ENCODE measurements at places on chromosomes 16 and 17.
A peak's percentile ranks its signal among the peaks of the same experiment; 100 is the strongest.

- DNase-seq: no peak
Measured at GRCh38 chr16:86446279-86446678, 64.0 kb upstream of the FOXF1 start.

DNA sequence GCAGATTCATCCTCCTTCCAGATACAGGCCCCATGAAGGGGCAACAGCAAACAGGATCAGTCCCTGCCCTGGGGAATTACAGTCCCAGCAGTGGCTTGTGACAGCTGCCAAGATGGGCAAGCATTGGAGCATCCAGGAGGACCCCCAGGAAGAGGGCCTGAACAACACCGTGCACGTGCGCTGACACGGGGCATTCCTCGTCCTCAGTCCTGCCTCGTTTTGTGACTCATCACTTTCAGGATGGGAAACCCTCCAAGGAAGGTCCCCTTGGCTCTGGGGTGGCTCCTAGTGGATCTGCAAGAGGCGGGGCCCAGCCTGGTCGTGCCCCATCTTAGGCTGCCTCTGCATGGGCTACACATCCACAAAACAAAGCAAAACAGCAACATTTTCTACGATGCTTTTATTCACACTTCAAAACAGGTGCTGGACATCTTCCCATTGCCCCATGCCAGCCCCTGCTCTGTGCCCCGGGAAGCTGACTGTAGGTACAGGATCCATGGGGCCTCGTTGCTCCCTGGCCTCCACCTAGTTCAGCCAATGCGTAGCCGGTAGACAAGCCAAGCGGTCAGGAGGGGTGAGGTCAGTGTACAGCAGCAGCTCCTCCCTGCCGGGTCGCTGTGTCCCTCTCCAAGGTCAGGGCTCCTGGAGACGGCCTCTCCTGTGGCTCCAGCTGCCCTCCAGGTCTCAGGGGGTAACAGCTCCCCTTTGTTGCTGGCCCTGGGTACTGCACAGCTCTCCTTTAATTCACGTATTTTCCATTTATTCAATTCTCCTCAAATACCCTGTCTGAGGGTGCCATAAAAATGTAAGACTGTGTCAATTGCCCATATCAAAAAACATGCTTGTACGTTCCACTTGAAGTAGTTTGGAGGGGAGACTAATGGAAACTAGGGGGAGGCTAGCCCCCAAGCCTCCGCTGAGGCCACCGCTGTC lies 32.2 kb downstream of the ACTG1 start:
- peak; percentile 72 for DNase-seq

DNA sequence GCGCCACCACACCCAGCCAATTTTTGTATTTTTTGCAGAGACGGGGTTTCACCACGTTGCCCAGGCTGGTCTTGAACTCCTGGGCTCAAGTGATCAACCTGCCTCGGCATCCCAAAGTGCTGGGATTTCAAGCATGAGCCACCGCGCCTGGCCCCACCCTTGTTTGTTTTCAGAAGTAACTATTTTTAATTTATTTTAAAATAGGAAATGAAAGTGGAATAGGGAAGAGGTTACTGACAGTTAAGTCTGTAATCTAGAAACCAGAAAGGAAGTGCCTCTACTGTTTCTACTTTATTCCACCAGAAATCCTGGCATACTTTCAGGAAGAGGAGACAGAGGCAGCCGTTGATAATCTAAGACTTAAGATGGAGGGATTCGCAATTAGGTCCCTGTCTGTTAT lies 225.6 kb downstream of the TANC2 start:
- DNase-seq: no peak

DNA sequence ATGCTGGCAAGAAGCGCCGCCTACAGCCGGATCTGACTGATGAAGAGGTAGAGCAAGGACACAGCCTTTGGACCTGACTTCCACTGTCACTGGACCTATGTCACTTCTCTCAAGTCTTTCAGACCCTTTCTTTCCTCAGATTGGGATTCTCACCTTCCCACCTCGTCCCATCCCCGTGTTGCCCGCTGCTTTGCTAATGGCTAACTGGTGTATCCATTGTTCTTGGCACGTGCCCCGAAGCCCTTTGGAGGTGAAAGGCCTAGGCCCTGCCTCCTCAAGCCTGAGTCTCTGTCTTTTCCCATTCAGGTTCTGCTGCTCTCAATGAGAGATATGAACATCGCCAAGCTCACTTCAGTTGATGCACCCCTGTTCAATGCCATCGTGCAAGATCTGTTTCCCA lies 53.3 kb upstream of the KDM6B start:
- DNase-seq: no peak

GRCh38 chr17:61806081-61806828 lies 57.1 kb downstream of the BRIP1 start:
- DNase-seq: no peak

- peak; percentile 42 for DNase-seq
Measured at GRCh38 chr17:75845058-75845711, 981 bp upstream of the UNC13D start.

- DNase-seq: no peak
Measured at GRCh38 chr17:82104797-82105416, 6.9 kb upstream of the FASN start.

- no peak for DNase-seq
Measured at GRCh38 chr16:87186446-87186845, 130.7 kb downstream of the C16orf95 start.

DNA sequence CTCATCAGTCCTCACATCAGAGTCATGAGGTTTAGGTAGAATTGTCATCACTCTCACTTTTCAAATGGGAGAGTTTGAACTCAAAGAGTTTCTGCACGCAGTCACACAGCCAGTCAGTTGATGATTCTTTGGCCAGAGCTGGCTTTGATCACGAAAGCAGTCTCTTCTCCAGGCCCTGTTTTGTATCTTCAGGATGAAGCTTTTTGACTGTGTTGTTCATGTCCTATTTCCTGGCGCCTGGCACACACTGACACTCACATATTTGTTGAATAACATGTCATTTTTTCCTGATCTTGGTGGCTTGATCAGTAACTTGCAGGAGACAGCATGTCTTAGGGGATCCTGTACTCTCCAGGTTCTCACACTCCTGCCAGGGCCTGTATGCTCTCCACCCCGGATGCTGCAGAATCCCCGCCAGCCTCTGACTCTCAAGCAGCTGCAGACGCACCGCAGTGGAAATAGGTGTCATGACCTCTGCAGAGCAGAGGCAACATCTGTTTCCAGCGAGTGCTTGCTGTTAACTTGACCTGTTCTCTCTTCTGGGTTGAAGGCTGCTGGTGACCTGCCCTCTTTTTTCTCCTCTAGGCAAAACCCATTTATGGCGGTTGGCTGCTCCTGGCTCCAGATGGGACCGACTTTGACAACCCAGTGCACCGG lies 33.0 kb downstream of the MPRIP start:
- no peak for DNase-seq

DNA sequence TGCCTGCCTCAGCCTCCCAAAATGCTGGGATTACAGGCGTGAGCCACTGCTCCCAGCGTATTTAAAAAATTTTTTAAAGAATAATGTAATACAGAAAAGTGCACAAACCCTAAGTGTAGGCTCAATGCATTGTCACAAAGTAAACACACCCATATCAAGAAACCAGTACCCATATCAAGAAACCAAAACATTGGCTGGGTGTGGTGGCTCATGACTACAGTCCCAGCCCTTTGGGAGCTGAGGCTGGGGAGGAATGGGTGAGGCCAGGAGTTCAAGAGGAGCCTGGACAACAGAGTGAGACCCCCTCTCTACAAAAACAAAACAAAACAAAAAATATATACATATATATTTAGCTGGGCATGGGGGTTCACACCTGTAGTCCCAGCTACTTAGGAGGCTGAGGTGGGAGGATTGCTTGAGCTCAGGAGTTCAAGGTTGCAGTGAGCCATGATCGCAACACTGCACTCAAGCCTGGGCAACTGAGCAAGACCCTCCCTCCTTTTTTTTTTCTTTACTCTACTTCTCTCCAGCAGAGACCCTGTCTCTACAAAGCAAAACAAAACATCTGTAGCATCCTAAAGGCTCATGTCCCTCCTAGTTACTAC lies 9.3 kb upstream of the PRR14 start:
- no peak for DNase-seq

- DNase-seq: no peak
Measured at GRCh38 chr17:21542070-21542469, 150.3 kb upstream of the KCNJ18 start.

DNA sequence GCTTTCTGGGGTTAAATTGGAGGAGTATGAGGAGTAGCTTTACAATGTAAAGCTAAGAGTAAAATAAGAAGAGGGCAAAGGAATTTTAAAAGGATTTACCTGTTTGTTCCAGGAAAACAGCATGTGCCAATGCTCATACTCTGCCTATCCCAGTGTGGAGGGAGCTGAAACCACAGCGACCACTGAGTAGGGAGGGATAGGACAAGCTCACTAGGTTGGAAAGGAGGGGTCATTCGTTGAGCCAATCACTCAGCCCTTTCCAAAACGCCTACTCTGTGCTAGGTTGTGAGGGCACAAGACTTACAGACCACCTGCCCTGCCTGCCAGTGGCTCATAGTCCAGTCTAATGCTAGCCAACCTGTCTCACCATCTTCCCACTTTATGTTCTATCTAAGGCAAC lies 1.1 kb upstream of the DNAJC7 start:
- no peak for DNase-seq

DNA sequence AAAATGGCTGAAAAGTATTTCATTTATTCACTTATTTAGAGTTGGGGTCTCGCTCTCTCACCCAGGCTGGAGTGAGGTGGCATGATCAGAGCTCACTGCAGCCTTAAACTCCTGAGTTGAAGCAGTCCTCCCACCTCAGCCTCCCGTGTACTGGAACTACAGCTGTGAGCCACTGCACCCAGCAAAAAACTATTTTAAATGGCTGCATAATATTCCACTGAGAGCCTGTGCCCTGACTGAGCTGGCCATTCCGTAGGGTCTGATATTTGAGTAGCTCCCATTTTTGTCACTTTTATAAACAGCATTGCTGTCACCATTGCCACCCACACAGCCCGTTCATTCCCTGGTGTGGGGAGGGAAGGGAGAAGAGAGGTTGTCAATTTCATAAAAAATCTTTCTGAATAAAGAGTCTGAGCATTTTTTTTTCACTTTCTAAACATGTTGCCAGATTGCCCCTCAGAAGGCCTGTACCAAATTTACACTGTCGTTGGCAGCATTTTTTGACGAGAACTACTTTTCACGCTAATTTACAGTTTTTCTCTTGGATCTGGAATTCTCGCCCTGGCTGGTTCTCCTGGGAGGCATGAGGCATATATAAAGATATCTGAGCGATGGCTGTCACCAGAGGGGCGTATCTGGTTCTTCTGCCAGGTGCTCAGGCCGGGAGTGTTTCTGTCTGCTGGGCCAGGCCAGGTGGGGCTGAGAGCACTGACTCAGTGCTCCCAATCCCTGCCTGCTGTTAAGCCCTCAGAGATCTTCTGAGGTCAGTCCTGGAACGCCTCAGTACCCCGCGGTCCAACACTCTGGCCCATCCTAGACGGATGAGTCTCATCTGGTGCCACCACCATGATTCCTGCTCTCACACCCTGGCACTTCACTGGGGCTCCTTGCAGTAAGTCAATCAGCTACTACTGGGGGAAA lies 7.2 kb upstream of the KIFC3 start:
- DNase-seq: no peak

DNA sequence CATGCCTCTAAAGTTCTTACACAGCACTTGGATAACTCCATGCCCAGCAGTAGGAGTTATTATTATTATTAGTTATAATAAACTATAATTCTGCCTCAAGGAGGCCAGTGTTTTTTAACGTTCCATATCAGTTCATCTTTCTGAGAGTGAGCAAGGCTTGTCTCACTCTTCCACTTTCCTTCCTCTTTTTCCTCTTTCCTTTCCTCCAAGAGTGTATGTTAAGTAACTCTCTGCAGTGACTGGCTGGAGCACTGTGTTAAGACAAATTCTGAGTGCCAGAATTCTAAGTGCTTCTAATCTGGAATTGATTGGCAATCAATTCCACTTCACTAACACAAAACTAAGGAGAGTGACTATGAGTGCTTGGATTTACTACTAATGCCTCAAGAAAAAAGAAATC lies 16.4 kb downstream of the CLEC19A start:
- DNase-seq: no peak

- DNase-seq: no peak
Measured at GRCh38 chr16:52066962-52067361, 480.0 kb downstream of the TOX3 start.

DNA sequence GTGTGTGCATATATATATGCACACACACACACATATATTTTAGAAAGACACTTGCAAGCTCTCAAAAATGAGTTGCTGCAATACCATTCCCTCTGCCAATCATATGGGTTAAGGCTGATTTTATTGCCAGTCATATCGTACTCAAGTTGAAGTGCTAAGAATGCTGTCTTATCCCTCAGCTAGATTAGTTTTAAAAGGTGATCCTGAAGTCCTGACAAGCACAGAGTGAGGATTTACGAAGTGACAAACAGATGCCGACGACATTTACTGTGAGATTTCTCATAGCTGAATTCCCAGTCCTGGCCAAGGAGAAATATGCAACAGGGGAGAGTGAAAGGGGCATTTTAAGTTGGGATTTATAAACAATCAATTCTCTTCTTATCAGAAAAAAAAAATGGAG lies 126.2 kb upstream of the RBFOX1 start:
- no peak for DNase-seq

GRCh38 chr16:56389554-56389953 lies 35.8 kb downstream of the AMFR start:
- DNase-seq: no peak

DNA sequence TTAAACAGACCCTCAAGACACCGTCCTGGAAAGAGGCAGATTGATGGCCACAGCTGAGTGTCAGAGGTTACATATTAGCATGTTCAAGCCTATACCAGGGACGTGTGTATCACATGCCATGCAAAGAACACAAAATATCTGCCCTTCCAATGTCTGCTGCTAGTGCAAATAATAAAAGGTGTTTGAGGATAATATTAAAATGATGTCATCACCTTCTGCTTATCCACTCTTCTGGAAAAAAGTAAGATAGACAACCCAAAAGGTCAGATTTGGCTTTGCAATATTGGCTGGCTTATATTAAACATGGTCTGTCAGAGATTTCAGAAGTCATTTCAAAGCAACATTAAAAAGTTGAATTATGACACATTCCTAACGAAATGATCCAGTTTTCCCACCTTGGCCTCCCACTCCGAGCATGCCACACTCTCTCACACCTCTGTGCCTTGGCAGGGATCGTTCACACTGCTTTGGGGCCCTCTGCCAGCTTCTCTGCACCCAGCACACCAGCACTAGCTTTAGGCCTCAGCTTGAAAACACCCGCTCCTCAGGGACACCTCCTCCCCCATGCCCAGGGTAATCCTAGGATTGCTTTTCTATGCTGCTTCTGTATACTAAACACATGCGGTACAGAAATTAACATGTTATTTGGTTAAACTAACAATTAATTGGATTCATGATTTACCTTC lies 248.2 kb downstream of the NTN1 start:
- no peak for DNase-seq

- DNase-seq: peak; percentile 34
Measured at GRCh38 chr17:81200695-81201580, 21.8 kb downstream of the CEP131 start.

GRCh38 chr16:878072-878784 lies 77.7 kb upstream of the GNG13 start:
- no peak for DNase-seq

GRCh38 chr16:4142268-4142667 lies 26.0 kb upstream of the ADCY9 start:
- no peak for DNase-seq

- no peak for DNase-seq
Measured at GRCh38 chr17:77887464-77888241, 70.8 kb upstream of the TNRC6C start.

- DNase-seq: no peak
Measured at GRCh38 chr16:70254180-70254964, 2.6 kb upstream of the EXOSC6 start.

GRCh38 chr16:10122546-10122945 lies 59.7 kb downstream of the GRIN2A start:
- DNase-seq: no peak

GRCh38 chr16:20844588-20844987 lies 38.3 kb downstream of the REXO5 start:
- no peak for DNase-seq

- no peak for DNase-seq
Measured at GRCh38 chr17:61201211-61201610, 198.4 kb upstream of the TBX2 start.

Data from NCI-H446 (cell line).